T-helper 9 cell (primary cell): ENCODE measurements at places on chromosomes 5 and 9.

DNA sequence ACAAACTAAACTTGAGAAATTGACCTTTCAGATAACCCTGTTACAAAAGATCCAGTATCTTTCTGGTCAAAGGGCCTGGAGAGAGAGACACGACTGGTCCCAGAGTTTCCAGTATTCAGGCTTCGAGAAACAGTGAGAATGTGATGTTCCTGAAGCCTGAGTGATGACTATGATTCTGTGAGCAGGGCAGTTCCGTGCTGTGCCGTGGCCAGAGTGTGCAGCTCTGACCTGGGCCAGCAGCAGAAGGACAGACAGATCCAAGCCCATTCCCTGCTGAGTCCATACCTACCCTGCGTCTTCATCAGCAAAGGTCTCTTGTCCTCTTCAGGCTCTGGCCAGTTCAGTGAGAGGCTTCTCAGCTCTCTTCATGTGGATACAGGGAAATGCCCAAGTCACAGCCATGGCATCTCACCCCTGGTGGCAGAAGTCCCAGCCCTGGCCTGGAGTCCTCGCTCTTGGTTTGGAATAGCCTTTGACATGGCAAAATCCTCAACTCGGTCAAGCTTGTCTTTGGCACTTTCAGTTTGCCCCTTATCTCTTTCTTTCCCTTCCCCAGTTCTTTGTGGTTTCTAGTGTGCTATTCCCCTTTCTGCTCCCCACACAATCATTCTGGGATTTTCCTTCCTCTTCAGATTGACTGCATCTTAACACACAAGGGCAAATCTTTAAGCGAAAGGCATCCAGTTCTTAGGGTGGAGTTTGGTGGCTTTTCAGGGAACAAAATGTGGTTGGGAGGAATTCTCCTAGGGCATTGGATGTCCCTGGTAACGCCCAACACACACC, 107.7 kb downstream of the LIFR start:
- no peak for DNase-seq

DNA sequence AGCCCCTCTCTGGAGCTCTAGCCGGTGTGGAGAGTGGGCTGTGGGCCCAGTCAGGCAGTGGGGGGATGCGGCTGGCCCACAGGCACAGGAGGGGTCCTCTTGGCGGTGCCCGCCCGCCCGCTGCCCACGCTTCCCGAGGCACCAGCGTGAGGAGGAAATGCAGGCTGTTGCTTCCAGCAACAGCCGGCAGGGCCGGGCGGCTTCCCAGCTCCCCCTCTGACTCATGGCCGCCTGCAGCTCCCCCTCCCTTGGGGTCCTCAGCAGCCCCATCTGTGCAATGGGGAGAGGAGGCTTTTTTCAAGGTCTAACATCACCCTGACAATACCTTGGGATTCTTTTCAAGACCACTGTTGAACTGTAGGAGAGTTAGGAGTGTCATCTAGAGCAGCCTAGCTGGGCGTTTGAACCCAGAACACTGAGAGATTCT, 10.4 kb downstream of the CXXC5 start:
- DNase-seq = no peak

DNA sequence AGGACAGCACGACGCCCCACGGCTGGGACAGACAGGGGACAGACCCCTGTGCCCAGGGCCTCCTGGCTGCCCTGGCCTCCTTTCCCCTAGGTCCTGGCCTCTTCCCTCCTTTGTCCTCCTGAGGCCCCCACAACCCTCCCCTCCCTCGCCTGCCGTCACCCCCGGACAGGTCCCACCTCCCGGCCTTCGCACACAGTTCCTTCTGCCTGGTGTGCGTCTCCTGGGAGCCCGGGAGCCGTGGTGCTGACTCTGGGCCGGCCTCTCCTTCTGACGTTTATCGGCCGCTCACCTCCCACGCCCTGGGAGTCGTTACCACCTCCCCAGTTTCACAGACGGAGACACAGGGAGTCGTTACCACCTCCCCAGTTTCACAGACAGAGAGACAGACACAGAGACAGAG, 25.1 kb upstream of the NOTCH1 start:
- no peak for DNase-seq

DNA sequence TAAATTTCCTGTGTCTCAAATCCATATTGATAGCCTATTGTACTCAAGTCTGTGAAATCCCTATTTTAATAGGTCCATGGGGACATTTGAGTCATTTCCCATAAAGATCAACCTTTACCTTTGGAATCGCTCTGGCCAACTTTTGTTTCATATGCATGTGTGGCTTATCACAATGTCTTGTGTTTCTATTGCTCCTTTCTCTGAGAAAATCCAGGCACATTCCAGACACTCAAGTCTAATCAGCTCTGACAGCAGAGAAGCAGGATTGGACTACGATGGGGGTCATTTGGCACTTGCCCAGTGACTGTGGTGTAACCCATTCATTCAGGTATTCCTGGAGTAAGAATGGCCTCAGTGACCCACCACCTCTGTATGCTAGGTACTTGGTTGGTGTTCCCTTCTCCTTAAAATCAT, 48.4 kb downstream of the ACTBL2 start:
- no peak for DNase-seq

DNA sequence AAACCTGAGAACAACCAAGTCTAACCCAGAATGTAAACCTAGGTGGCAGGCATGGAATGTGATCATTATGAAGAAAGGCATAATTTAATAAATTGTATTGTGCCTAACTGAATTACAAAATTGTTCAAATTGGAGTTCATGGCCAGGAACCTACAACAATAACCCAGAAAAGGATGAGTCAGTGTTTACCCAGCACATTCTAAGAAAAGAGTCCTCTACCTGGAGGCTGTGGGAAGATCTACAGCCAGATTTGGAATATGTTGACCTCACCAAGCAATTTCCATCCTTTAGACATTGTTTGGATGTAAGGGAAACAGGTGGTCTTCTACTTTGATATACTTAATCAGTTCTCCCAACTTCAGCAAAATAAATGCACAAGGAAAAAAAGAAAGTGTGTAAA, 152.2 kb downstream of the TMEM161B start:
- no peak for DNase-seq

DNA sequence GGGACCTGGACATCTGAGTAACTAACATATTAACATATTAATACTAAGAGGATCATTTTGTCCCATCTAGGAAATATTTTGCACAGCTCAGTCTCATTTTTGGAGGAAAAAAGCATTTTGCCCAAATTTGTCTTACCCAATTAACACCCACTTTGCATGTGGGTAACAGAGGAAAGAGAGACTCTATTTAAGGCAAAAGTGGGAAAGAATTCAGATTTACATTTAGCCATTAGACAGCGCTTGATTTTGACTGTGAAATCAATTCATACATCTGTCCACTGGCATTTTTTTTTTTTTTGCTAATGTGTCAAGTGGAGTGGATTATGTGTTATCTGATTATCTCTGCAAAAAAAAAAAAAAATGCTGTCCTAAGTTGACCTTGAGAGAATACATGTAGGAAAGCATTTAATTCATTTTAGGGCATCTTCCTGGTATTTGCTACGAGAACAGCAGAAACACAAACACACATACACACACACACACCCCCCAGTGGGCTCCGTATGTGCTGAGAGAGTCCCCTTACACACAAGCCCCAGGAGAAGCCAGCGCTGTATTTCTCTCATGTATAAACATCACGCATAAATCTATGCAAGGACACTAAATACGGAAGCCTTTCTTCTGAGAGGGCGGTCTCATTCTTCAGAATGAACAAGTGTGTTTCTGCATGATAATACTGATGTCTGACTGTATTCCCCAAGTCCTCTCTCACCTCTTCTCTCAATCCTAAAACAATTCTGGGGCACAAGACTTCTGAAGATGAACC, 202.0 kb upstream of the KLF9 start:
- DNase-seq = no peak

DNA sequence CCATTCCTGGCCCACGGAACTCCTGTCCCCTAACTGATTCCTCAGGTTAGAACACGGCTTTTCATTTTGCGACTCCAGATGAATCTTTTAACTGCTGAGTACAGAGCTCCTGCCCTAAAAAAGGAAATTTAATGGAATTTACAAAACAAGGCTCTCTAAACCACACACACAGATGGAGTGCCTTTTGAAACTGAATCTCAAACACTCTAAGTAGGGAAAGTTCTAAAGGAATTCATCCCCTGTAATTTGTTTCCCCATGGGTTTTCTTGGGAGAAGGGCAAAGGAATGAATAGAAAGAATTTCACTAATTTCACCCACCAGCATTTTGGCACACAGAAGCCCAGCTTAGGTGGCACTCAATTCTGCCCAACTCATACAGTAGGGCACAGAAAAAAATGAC, 106.5 kb downstream of the THBS4 start:
- no peak for DNase-seq

DNA sequence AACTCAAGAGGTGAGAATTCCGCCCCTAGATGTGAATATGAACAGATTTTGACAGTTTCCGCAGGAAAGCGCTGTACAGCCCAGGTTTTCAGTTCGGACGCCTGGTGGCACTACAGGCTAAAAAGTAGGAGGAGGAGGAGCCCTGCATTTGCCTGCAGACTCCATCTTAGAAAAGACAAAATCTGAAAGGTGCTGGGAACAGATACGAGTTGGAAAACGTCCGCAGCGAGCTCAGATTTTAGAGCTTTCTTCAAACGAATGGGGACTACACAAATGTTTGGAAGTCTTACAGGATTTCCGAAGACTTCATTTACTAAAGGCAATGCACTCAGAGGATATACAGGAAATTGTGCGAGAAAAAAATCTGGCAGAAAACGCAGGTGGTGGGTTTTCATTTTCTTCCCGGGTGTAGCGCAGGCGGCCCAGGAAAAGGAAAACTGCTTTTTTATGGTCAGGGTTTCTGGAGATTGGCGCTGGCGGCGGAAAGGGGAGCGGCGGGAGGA, 9.9 kb upstream of the PCDHB2 start:
- peak; percentile 21 for DNase-seq

GRCh38 chr5:87768190-87768589, 355.5 kb upstream of the CCNH start:
- no peak for DNase-seq

GRCh38 chr5:54227759-54228158, 82.6 kb downstream of the ARL15 start:
- DNase-seq = no peak

GRCh38 chr9:2338777-2339365, 282.7 kb upstream of the VLDLR start:
- no peak for DNase-seq

GRCh38 chr9:92029553-92029952, 79.5 kb upstream of the ROR2 start:
- DNase-seq = no peak

GRCh38 chr9:93071464-93071863, 13.0 kb downstream of the SUSD3 start:
- DNase-seq = no peak

DNA sequence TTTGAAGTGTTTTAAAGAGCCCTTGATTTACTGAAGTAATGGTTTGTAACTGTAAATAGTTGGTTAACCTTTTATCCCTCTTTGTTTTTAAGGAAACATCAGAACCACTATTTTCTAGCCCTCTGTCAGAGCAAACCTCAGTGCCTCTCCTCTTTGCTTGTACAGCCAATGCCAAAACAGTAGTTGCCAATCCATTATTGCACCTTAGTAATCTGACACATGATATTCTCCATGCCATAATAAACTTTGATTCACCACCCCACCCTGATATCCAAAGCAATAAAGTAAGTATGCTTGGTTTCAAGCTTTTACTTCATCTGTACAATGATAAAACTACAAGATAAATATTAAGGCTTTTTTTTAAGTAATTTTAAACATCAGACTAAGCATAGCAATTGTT, 100.8 kb downstream of the DMXL1 start:
- DNase-seq = no peak

- no peak for DNase-seq
Measured at GRCh38 chr9:117424291-117424690, 9.4 kb upstream of the ASTN2 start.

GRCh38 chr9:117437283-117437682, 22.4 kb upstream of the ASTN2 start:
- no peak for DNase-seq

- DNase-seq = no peak
Measured at GRCh38 chr5:98524773-98525172, 248.7 kb upstream of the RGMB start.

- no peak for DNase-seq
Measured at GRCh38 chr5:91235271-91235694, 147.8 kb downstream of the ARRDC3 start.

GRCh38 chr5:134103998-134104654, 10.4 kb upstream of the TCF7 start:
- DNase-seq = no peak

DNA sequence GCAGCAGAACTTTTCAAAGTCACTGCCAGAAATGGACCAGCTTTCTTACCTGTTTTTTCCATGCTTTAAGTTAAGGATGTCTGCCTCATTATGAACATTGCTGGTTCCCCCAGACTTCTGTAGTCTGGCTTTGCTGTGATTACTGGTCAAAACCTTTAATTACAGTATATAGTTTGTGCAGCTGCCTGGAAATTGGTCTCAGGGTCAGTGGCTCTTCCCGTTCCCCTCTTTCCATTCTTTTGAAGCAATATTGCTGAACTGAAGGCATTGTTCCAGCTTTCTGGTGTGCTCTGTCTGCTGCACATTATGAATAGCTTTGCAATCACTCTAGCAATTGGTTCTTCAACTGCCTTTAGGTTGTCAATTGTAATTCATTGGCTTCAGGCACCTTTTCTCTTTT, 206.5 kb downstream of the ARL15 start:
- no peak for DNase-seq

DNA sequence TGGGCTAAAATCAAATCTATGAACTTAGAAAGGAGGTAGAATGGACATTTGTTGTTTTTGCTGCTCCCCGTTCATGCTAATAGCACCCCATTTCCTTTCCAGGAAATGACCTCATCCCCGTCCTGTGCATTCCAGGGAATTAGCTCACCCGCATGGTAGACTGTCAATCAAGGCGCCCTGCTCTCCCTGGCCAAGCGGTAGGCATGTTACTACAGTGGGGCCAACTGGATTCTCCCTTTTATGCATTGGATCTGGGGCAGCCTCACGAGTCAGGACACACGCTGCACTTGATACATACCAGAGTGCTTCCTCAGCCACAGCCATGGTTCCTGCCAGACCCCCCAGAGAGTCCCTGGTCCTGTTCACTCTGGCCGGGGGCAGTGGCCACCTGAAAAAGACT, 111.0 kb upstream of the PTCH1 start:
- no peak for DNase-seq

DNA sequence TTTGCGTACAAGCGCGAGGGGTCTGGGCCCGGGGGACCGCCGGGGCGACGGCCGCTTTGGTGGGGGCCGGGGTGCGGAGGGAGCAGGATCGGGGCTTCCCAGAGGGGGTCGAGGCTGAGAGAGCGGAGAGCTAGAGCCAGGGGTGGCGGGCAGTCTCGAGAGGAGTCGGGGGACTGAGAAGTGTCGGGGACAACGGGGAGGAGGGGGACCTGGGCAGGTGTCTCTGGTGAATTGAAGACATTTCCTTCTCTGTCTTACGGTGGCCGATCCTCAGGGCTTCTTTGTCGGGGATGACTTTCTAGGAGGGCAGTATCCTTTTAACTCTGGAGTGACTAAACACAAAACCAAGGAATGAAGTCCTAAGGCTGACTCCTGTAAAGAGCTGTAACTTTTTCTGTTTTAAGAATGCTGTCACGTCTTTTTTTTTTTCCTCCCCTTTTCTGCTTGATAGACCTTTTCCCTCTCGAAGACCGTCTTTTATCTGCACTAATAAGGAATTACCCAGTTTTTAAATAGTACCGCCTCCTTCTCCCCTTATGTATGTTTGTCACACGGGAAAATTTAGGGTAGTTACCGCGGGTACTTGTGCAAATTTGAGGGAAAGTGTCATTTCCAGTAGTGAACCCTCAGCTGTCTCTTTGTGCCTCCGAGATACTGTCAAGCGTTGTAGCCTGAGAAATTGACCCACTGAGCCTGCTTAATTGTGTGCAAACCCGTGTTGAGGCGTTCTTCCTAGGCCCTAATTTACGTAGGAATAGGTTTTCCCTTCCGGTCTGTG, 822 bp downstream of the DENND4C start:
- DNase-seq = no peak

GRCh38 chr5:41906151-41906550, 2.0 kb downstream of the RIMOC1 start:
- no peak for DNase-seq
